Pancreas (tissue), 10 donors: ENCODE measurements at places on chromosomes 7 and 10. TPM values are rescaled to one million over a fixed set of nuclear protein-coding genes. Genes with fewer than 3 reads are reported as not detected.

The ELMO1 gene
- total RNA-seq = 3.1 TPM

GRCh38 chr7:20083781-20084180, 133.4 kb downstream of the MACC1 start:
- H3K27me3 ChIP-seq = no peaks in the 10 kb centered on the region
- no peak overlapping the region for H3K4me3 ChIP-seq
- no peak for DNase-seq
- no peaks in the 10 kb centered on the region for H3K36me3 ChIP-seq
- H3K4me1 ChIP-seq = no peaks in the 10 kb centered on the region

DNA sequence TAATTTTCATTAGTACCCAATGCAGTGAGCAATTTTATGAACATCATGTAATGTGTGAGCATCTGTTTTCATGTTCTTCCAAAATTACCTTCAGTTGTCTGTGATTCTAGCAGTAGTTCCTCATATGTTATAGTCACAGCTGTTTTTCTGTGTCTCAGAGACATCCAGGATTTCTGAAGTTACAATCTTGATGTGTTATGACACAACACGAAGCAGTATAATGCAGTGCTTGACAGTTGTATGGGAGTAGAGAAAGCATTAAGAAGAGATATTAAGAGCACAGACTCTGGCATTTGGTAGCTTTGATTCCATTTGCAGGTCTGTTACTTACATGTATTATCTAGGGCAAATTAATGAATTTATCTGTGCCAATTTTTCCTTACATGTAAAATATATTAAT, 414.7 kb upstream of the PCDH15 start:
- no peaks in the 10 kb centered on the region for H3K4me1 ChIP-seq
- H3K27me3 ChIP-seq = no peaks in the 10 kb centered on the region
- no peak overlapping the region for H3K4me3 ChIP-seq
- H3K36me3 ChIP-seq = no peaks in the 10 kb centered on the region
- DNase-seq = no peak

The SEMA3C gene
- 6.0 TPM for total RNA-seq

The CLEC5A gene
- total RNA-seq = 5.3 TPM

The UBE2D4 gene
- total RNA-seq = 15.9 TPM

GRCh38 chr7:92598310-92598981, 8.3 kb upstream of the FAM133B start:
- H3K27ac ChIP-seq = no peak overlapping the region
- no peak overlapping the region for H3K4me3 ChIP-seq
- no peaks in the 10 kb centered on the region for H3K4me1 ChIP-seq
- DNase-seq = no peak
- H3K27me3 ChIP-seq = no peaks in the 10 kb centered on the region

The MICALL2 gene
- 8.3 TPM for total RNA-seq

The TMEM236 gene
- 0.95 TPM for total RNA-seq

DNA sequence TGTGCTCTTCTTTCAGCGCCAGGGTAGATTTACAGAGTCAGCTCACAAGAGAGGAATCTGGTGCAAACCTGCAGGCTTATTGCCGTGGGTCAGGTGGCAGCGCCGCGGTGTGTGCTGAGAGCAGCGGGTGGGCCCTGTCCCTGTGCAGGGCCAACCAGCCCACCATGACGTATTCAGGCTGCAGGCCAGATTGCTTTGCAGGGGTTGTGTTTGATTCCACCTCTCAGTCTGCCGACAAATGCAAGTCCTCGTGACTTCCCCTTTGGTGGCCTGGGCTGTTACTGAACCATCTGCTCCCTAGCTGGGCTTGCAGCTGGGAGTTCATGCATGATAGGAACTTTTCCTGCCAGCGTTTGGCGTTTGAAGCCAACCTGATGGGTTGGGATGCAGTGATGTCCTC, 66.7 kb upstream of the LEP start:
- no peaks in the 10 kb centered on the region for H3K4me1 ChIP-seq
- H3K27ac ChIP-seq = no peak overlapping the region
- H3K4me3 ChIP-seq = no peak overlapping the region

GRCh38 chr7:17940951-17941431, 697 bp upstream of the SNX13 start:
- H3K27me3 ChIP-seq = no peaks in the 10 kb centered on the region
- peak overlapping the region; percentile 82 for H3K4me3 ChIP-seq
- H3K4me1 ChIP-seq = peaks cover 5% of the 10 kb centered on the region
- no peak for DNase-seq

GRCh38 chr7:124914298-124914697, 15.3 kb downstream of the POT1 start:
- no peak overlapping the region for H3K27ac ChIP-seq
- no peaks in the 10 kb centered on the region for H3K36me3 ChIP-seq
- H3K4me3 ChIP-seq = no peak overlapping the region
- DNase-seq = no peak

The DRGX gene
- not detected for total RNA-seq

DNA sequence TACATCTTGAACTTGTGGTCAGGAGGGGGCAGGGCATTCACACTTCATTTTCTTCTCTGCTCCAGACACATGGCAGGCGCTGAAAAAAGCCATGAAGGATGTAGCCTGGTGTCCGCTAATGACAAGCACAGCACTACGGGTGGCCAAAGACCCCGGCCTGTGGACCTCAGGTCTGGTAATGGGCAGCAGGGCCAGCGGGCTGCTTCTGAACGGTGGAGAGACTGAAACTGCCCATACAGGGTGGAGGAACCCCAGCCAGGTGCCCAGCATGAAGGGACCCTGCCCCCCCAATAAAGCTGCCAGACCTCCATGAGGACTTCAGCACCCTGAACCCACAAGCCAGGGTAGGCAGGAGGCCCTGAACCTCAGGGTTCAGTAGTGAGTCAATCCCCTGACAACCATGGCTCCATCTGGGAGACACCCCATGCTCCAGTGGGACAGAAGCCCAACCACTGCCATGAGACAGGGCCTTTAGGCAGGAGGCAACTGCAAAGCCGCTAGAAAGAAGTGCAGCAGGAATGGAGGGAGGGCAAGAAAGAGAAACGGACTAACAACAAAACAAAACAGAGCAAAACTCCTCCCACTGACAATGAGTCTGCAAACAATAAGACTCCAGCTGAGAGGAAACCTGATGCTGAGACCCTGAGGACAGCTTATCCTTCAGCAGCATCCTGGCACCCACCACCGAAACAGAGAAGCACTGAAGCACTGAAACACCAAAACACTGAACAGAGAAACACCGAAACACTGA, 140.2 kb upstream of the PPP2R2D start:
- DNase-seq = no peak
- H3K36me3 ChIP-seq = no peaks in the 10 kb centered on the region
- H3K27ac ChIP-seq = no peak overlapping the region
- no peaks in the 10 kb centered on the region for H3K27me3 ChIP-seq

DNA sequence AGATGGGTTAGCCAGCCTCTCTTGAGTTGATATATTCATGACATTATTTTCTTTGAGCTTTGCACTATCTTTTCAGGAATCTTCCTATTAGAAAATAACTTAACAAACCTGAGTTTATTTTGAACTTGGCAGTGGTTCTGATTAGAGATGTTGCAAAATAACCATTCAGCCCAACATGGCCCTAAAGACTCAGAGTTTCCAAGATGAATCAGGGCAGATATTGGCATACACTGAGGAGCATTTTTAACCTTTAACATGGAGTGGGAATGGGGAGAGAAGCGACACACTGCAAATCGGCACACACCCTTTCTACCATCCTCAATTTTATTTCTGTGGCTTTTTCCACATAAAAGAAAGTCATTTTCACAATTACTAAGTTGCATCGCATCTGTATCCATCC, 190.8 kb downstream of the TRIL start:
- no peak for DNase-seq
- no peak overlapping the region for H3K27ac ChIP-seq
- no peaks in the 10 kb centered on the region for H3K36me3 ChIP-seq
- no peaks in the 10 kb centered on the region for H3K27me3 ChIP-seq
- H3K4me3 ChIP-seq = no peak overlapping the region
- H3K4me1 ChIP-seq = no peaks in the 10 kb centered on the region

The ACBD7 gene
- total RNA-seq = not detected

- H3K27ac ChIP-seq = no peak overlapping the region
- no peaks in the 10 kb centered on the region for H3K4me1 ChIP-seq
- H3K4me3 ChIP-seq = no peak overlapping the region
- DNase-seq = no peak
- H3K36me3 ChIP-seq = no peaks in the 10 kb centered on the region
Observed at GRCh38 chr7:50348469-50349162, 44.1 kb downstream of the IKZF1 start.

The PTPN20 gene
- total RNA-seq = 7.1 TPM

GRCh38 chr7:31407178-31407676, 66.7 kb upstream of the NEUROD6 start:
- no peak for DNase-seq
- H3K27ac ChIP-seq = no peak overlapping the region
- no peak overlapping the region for H3K4me3 ChIP-seq
- H3K4me1 ChIP-seq = no peaks in the 10 kb centered on the region
- H3K27me3 ChIP-seq = no peaks in the 10 kb centered on the region

The CCDC146 gene
- 7.1 TPM for total RNA-seq

The CCL26 gene
- total RNA-seq = not detected

DNA sequence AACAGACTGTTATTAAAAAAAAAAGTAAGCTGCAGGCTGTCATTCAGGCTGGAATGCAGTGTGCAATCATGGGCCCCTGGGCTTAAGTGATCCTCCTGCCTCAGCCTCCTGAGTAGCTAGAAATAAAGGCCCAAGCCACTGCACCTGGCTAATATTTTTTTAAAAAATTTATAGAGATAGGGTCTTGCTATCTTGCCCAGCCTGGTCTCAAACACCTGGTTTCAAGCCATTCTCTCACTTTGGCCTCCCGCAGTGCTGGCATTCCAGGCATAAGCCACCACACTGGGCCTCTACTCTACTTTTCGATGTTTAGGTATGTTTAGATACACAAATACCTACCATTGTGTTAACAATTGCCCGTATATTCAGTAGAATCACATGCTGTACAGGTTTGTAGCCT, 270.4 kb upstream of the PRKCQ start:
- DNase-seq = no peak
- no peaks in the 10 kb centered on the region for H3K27me3 ChIP-seq
- no peak overlapping the region for H3K4me3 ChIP-seq
- no peaks in the 10 kb centered on the region for H3K36me3 ChIP-seq
- no peak overlapping the region for H3K27ac ChIP-seq
- H3K4me1 ChIP-seq = no peaks in the 10 kb centered on the region

The NPC1L1 gene
- total RNA-seq = 0.42 TPM

GRCh38 chr7:21550821-21551531, 8.1 kb downstream of the DNAH11 start:
- H3K4me1 ChIP-seq = no peaks in the 10 kb centered on the region
- H3K27me3 ChIP-seq = no peaks in the 10 kb centered on the region
- H3K4me3 ChIP-seq = no peak overlapping the region

- peak; percentile 34 for DNase-seq
- no peaks in the 10 kb centered on the region for H3K36me3 ChIP-seq
- no peaks in the 10 kb centered on the region for H3K4me1 ChIP-seq
- peak overlapping the region; percentile 69 for H3K4me3 ChIP-seq
Observed at GRCh38 chr7:77415476-77415822, 700 bp downstream of the GSAP start.

DNA sequence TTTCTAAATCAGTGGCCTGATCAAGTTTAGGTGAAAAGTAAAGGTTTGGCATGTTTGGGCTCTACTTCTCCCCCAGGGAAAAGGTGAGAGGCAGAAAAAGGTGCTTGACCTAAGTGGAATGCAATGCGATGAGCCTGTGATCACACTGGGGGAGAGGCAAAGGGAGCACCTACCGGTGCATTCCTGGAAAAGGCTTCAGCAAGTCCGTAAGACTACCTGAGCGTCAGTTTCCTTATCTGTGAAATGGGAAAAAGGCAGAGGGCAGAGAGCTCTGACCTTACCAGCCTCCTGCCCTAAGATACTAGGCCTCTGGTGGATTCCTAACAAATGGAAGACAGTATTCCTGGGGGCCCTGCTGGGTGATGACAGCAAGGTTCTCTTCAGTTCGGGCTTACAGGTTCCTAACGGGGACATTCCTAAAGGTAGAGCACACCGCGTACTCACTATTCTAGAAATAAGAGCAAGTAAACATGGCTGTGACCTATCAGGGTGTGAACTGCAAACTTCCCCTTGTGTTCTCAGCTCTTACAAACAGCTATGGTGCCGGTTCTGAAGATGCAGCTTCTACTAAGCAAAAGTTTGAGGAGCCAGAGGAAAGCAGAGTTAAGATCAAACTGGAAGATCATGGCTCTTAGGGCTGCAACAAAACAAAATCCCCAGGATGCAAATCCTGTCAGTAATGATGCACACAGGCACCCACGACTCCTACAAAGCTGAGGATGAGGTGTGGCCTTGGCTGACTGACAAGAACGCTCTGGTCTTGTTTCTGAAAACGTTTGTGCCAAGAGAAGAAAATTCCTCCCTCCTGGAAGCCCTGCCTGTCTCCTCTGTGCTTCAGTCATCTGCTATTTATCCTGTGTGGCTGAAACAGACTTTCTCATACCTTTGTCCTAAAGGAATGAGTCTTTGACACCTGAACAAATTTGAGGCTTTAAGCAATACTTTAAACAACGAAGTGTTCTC, 13.3 kb upstream of the ACSL5 start:
- no peak for DNase-seq
- no peaks in the 10 kb centered on the region for H3K4me1 ChIP-seq

The ZNF727 gene
- total RNA-seq = 2.2 TPM
